ENCODE measurements at places on chromosomes 16 and 17.

- no peak for DNase-seq
These were observed 96.5 kb upstream of the AKTIP start for GRCh38 chr16:53599548-53599947.

DNA sequence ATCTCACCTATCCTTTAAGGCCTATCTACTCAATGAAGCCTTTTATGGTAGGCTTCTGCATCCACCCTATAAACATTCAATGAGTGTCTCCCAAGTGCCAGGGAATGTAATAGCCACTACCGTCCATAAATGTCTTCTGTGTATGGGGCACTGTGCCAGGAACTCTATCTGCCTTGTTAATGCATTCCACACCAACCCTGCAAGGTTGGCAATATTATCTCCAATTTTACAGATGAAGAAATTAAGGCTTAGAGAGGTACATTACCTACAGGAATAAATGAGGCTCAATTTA, 20.0 kb downstream of the MAP3K14 start:
- DNase-seq: no peak

DNA sequence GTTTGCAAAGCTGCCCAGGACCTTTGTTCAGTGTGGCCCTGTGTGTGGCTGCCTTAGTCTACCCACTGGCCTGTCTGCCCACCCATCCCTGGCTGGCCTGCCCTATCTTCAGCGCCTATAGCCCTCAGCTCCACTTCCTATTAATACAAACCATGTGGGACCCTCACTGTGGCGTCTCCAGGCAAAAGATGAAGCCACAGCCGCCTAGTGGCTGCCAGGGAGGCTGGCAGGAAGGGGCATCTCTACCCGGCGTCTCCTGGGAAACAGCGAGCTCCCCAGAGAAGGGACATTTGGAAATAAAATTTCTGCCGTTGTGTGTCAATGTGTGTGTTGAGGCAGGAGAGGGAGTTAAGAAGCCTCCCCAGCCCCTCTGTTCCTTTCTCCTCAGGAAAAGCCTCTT, 31.5 kb downstream of the NEUROD2 start:
- peak; percentile 70 for DNase-seq

GRCh38 chr16:46996391-46996790, 22.9 kb upstream of the DNAJA2 start:
- no peak for DNase-seq

GRCh38 chr17:40561871-40562611, 3.2 kb downstream of the CCR7 start:
- peak; percentile 51 for DNase-seq

DNA sequence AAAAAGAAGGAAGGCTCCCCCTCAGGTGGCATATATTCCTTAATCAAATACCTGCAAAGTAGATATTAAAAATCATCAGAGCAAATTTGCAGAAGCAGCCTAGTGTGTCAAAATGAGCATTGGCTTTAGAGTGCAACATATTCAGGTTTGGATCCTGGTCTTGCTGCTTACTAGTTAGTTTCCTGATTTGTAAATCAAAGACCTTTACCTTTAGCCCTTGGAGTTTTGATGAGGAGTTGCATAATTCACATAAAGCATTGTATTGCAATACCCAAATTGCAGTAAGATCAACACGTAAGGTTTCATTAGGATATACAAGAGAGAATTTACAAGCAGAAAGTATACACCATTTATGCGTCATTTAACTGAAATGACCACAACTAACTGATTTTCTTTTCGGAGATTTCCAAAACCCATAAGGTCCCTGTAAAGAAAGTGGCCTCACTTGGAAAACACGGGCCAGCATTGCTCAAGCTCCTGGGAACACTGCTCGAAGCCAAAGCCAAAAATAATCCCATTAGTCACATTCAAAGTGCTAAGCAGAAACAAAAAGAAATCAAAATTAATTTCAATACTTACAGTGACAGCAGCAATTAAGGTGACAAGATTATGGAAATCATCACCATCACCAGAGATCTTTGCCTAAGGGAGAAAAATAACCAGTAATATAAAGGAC, 415.9 kb upstream of the ERCC4 start:
- DNase-seq: no peak

- DNase-seq: no peak
These were observed 64.1 kb upstream of the CACNG4 start for GRCh38 chr17:66900126-66901010.

GRCh38 chr16:68493412-68494070, 45.2 kb upstream of the SMPD3 start:
- no peak for DNase-seq

- DNase-seq: peak; percentile 25
These were observed 28.0 kb upstream of the SOX9 start for GRCh38 chr17:72092710-72093322.

DNA sequence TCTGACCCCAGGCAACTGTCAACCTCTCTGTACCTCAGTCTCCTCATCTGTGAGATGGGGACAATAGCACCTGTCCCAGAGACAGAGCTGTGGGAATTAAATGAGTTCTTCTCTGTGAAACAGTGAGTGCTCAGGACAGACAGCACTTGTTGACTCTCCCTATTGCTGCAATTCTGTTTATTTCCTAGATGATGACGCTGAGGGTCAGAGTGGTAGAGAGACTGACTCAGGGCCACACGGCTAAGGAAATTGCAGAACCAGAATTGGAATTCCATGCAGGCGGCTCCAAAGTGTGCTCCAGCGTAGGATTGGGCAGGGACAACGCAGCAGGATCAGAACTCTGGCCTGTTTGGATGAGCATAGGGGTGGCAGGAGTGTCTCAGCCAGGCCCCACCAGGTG, 302.2 kb downstream of the C16orf95 start:
- DNase-seq: peak; percentile 45

- DNase-seq: no peak
These were observed 16.6 kb downstream of the TUBD1 start for GRCh38 chr17:59876107-59876506.

DNA sequence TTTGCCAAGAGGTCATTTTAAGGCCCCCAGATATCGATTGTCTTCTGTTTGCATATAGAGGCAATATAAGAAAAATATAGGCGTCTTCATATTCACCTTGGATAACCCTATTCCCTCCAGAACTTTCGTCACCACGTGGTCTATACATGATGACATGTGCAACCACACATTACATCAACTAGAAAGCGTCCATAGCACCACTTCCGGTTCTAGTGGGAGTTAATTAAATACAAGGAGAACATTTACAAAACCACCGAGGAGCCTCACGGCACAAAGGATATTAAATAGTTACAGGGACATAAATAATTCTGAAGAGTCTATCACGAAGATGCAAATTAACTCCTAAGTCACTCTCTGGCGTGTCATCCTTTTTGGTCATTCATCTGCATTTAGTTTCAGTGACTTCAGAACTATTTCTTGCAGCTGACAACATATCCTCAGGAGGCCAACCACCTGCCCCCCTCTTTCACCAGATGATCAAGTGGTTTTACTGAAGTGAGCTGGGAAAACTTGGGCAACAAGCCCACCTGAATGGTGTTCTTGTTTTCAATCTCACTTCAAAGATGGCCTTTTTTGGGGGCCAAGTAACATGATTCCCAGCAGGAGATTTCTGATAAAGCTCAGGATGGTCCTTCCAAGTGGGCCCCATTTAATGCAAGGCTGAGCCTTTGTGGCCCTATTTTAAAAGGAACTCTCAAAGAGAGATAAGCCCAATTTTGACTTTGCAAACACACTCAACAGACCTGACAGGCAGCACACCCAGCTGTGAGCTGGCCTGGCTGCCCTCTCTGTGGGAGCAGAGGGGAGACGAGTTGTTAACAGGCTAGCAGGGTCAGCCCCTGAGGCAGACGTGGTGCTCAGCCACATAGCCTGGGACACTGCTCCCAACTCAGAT, 15.3 kb downstream of the CMTM3 start:
- DNase-seq: no peak

GRCh38 chr16:80459331-80459777, 81.4 kb upstream of the DYNLRB2 start:
- DNase-seq: peak; percentile 70

DNA sequence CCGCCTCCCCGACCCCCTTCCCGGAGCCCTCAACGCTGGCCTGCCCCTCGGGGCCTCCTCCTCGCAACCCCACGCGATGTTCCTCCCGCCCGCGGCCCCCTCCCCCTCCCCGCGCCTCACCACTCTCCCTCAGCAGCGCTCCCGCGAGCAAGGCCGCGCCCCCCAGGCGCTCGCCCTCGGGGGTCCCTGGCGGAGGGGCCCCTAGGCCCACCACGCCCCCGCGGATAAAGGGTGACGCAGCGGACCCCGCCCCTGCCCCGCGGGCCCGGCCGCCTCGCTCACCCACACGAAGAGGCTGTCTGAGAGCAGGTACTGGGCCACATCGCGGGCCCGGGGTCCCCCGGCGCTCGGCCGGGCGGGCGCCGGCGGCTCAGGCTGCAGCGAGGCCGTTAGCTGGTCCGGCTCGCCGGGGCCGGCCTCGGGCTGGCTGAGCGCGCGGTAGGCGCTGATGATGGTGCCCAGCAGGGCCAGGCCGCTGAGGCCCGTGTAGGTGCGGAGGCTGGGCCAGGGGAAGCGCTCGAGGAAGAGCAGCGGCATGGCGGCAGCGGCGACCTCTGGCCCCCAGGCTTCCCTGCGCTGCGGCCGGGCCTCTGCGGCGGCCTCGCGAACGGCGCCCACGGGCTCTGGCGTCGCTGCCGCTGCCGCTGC, 430 bp downstream of the AMFR start:
- DNase-seq: peak; percentile 69

GRCh38 chr16:468068-468821, 42.8 kb downstream of the RAB11FIP3 start:
- no peak for DNase-seq

DNA sequence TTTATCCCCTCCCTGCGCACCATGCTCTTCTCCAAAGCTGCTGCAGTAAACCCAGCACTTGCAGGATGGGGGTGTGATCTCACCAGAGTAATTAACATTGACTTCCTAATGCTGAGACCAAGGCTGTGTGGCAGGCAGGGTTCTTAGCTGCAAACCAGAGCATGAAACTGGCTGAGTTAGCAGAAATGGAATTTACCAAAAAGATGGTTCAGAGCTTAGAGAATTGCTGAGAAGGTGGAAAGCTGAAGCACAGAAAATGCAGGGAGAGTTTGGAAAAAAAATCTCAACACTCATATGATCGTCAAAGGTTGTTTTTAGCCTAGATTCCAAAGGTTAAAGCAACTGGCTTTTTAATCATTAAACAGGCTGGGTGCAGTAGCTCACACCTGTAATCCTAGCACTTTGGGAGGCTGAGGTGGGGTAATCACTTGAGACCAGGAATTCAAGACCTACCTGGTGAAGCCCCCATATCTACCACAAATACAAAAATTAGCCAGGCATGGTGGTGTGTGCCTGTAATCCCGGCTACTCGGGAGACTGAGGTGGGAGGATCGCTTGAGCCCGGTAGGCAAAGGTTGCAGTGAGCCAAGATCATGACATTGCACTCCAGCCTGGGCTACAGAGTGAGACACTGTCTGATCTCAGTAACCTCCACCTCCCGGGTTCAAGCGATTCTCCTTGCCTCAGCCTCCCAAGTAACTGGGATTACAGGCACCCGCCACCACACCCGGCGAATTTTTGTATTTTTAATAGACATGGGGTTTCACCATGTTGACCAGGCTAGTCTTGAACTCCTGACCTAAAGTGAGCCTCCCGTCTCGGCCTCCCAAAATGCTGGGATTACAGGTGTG, 6.0 kb upstream of the TXNDC11 start:
- DNase-seq: no peak

DNA sequence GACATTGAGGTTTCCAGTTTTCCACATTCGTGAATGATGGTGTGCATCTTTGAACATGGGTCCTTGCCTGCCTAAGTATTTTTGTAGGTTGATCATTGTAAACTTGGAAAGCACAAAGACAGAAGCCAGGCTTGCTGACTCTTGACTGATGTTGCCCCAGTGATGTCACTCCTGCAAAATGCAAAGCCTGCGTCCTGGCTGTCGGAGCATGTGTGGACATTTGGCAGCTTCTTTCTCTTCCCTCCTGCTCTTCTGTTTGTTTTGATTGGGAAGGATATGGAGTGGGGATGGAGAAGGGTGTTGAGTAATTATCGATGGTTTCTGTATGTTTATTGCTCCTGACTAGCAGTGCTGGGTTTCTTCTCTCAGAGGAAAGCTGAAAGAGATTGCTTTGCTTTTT, 3.2 kb downstream of the NDE1 start:
- peak; percentile 79 for DNase-seq

- no peak for DNase-seq
These were observed 8.4 kb downstream of the ZNF652 start for GRCh38 chr17:49353607-49354006.

DNA sequence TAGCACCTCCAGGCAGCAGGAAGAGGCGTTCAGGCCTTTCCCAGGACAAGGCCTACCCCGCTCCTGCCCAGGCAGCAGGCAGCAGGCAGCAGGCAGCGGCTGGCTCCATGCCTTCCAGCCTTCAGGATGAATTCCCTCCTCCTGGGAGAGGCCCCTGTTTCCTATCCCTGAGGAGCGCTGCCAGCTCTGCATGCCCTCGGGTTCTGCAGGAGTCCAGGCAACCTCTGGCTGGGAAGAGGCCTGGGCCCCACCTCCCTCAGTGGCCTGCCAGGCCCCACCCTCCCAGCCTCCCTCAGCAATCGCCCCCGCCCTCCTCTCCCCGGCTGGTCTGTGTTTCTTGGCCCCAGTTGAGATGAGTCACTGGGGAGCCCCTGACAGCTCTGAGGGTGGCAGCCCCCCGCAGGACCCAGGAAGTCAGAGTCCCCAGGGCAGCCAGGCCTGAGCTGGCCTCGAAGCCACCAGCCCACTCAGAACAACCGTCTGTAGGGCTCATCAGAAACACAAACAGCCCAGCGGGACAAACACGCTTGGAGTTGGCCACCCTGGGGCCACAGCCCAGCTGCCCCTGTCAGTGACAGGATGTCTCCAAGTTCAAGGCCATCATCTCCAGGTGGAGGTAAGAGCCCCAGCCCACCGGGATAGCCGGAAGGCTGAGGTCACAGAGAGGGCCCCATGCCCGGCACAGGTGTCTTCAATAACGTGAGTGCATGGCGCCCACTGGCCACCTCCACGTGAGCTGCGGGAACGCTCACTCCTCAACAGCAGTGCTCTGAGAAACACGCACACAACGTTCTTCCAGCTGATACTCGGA, 39.5 kb upstream of the CIBAR2 start:
- peak; percentile 75 for DNase-seq

DNA sequence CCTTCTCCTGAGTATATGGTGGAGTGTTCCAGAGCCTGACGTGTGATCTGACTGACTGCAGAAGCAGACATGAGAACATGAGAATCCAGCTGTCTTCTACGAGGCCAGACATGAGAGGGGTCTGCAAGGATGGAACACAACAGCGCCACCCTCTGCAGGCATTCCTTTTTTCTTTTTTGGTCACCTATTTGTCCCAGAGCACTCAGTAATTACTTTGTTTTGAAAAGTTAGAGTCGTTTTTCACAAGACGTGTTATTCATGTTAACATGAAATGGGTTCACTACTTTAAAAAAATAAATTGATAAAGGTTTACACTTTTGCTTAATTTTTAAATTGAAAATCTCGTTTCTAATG, 43.8 kb upstream of the ATP2A3 start:
- no peak for DNase-seq
